ENCODE measurements at places on chromosomes 3 and 15.

DNA sequence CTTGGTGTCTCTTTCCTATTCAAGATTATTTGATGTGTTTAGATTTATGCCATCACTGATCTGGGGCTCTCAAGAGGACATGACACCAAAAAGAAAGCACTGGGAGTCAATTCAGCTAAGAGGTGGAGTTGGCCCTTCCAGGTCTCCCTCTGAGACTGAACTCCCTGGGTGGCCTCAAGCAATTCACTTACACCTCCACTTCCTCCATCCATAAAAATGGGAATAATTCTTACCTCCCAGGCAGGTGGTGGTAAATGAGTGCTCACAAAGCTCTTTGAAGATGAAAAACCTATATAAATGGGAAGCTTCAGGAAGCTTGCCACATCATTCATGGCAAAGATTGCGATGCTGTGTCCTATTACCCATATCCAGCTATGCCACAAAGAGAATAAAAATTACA lies 59.2 kb upstream of the ICE2 start:
- no peak for DNase-seq

DNA sequence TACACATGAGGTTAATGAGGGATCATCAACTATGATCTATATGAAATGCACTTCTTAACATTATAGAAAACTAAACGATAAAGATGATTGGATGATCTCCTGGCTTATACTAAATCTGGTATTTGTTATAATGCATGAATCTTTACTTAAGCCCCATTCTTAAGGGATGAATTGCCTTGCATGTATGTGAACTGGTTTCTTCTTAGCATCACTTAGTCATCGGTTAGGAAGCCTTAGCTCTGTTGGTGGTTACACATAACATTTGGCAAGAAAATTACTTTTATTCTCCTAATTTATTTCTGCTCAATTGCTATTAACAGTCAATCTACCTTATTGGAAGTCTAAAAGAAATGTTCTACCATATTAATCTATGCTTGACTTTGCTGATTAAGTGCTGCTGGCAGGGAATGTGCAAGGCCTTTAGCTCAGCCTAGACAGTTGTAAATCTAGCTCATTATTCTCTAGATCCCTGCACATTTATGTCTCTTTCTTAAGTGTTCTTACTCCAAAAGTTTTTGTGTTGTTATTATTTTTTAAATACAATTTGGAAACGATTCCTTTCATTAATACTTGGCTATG lies 356.0 kb downstream of the ZPLD1 start:
- DNase-seq, result no peak

DNA sequence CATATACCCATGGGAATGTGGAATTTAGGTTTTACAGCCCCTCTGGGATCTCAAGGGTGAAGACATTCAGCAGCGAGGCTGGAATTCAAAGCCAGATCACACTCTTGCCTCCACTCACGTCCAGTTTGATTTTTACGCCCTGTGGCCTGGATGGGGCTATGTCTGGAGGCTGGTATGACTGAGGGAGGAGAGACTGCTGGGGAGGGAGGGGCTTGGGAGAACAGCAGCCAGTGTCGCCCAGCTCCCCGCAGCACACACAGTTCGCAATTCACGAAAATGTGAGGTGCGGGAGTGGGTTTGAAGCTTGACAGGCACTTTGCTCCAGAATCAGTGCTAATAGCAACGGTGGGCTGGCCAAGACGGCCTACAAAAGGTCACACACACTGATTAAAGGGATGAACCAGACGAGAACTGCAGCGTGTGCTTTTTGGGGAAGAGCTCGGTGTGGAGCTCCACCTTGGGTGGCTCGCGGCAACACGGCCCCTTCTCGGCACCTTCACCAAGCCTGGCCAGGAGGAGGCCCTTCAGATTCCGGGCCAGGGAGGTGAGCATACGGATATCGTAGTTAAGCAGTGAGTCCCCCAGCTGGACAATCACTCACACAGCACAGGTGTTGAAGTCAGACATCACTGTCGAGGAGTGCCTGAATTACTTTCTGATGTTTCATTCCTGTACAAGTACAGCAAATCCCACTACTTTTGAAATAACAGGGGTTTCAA lies 16.4 kb downstream of the EHD4 start:
- DNase-seq, result no peak

GRCh38 chr3:35291471-35292236 lies 347.7 kb upstream of the ARPP21 start:
- no peak for DNase-seq

DNA sequence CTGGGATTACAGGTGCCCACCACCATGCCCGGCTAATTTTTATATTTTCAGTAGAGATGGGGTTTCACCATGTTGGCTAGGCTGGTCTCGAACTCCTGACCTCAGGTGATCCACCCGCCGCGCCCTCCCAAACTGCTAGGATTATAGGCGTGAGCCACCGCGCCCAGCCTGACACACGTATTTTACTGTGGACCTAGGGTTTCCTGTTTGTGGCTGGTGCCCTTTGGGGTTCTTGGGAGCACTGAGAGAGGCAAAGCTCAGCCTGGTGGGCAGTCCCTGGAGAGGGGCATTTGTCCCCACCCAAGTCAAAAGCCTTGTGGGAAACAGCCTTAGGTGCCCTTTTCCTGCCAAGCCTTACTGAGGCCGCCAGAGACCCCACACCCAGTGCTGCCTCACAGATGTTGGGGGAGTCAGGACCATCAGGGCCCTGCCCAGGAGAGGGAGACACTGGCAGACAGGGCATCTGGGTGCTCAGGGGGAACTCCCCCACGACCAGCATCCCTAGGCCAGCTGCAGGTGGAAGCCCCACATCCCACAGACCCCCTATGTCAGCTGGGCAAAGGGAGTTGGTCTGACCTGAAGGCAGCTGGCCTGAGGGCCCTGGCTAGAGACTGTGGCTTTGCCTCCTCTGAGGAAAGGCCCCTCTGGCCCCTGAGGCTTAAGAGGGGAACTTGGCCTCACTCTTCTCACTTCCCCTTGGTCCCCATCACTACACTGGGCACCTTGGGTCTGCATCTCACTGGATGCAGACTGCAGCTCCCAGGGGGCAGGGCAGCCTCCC lies 35.1 kb downstream of the DNAH1 start:
- no peak for DNase-seq

- no peak for DNase-seq
Observed at GRCh38 chr15:68230157-68231100, 901 bp upstream of the CLN6 start.

DNA sequence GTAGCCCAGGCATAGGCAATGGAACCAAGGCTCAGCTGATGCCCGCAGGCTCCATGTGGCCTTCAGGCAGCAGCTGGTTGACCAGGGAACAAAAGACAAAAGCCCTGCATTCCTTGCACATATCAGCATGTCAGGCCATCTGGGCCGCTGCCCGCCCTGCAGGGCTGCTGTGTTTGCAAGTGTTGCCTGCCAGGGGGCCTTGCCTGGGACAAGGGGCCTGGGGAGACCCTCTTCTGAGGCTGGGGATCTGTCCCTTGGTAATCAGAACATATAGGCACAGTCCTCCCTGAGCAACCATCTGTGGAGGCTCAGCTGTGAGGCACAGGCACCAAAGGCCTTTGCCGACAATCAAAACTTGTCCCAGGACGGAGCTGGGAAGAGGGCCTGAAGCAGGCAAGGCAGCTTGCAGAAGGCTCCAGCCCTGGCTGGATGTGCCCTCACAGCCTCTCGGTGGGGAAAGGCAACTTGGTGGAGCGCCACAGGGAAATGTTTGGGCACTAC lies 138.2 kb downstream of the TPRA1 start:
- DNase-seq, result no peak

GRCh38 chr15:36954486-36954885 lies 145.9 kb downstream of the MEIS2 start:
- DNase-seq, result no peak

DNA sequence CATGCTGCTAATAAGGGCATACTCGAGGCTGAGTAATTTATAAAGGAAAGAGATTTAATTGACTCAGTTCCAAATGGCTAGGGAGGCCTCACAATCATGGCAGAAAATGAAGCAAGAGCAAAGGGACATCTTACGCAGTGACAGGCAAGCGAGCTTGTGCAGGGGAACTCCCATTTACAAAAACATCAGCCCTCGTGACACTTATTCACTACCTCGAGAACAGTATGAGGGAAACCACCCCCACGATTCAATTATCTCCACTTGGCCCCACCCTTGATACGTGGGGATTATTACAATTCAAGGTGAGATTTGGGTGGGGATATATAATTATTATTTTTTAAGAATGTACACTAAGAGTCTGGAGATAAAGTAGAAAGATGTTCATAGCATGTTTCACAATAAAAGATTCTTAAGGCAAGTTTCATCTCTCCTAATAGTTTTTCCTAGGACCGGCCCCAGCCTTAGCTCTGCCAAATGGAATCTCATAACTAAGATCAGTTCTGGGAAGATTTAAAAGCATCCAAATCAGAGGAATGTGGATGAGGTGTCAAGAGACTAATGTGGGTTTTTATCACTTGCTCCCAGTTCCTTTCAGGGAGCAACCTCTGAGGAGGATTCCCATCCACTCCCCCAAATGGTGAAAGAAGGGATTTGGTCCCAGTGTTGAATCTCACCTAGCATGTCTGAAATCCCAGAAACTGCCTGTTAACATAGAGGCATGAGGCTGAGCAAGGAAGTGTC lies 221.0 kb downstream of the ZMAT3 start:
- no peak for DNase-seq

- DNase-seq, result no peak
Observed at GRCh38 chr3:194330579-194330978, 20.5 kb downstream of the CPN2 start.
